ENCODE measurements at places on chromosomes 7 and 10. TPM values are rescaled to one million over a fixed set of nuclear protein-coding genes. Genes with fewer than 3 reads are reported as not detected.

DNA sequence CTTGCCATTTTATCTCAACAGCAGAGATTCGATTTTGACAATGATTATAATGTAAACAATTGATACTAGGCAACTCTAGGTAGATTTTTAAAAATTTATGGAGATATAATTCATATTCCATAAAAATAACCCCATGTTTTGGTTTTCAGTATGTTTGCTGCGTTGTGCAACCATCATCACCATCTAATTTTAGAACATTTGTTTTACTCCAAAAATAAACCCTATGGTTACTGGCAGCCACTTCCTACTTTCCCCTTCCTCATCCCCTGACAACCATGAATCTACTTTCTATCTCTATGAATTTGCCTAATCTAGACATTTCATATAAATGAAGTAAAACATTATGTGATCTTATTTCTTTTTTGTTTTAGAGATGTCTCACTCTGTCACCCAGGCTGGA, 401.9 kb downstream of the THSD7A start:
- no peak for DNase-seq

DNA sequence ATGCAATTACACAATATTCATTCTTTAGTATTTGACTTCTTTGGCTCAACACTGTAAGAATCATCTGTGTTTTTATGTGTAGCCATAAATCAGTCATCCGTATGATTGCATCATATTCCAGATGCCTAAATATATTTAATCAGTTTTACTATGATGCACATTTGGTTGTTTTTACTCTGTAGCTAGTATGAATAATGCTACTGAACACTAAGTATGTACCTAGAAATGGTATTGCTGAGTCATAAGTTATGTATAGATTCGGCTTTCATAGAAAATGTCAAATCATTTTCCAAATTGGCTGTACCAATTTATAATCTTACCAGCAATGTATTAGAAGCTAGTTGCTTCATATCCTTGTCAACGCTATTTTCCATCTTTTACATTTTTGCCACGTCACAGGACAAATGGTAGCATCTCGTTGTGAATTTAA, 197.3 kb upstream of the PLXNA4 start:
- DNase-seq = no peak

GRCh38 chr7:22725585-22725984, 1.4 kb upstream of the IL6 start:
- DNase-seq = no peak

The VWC2 gene
- not detected for total RNA-seq

The FGFR2 gene
- 0.20 TPM for total RNA-seq

The NOS3 gene
- total RNA-seq = 67.0 TPM

DNA sequence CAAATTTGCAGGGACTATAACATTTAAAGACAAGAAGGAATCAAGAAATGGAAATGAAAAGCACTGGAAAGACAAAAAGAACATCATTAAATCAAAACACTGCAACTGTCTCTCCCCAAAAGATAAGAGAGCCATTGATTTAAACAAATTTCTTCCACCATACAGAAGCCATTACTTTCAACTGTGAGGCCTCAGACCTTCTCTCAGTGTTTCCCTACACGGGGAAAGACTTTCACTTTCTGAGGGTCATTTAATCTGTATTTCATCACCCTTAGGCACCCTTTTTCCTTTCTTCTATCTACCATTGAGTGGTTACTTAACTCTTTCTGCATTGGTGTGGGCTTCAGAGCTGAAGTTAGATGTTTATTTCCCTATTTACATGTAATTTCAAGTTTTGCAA, 47.5 kb downstream of the CCDC172 start:
- DNase-seq = no peak

DNA sequence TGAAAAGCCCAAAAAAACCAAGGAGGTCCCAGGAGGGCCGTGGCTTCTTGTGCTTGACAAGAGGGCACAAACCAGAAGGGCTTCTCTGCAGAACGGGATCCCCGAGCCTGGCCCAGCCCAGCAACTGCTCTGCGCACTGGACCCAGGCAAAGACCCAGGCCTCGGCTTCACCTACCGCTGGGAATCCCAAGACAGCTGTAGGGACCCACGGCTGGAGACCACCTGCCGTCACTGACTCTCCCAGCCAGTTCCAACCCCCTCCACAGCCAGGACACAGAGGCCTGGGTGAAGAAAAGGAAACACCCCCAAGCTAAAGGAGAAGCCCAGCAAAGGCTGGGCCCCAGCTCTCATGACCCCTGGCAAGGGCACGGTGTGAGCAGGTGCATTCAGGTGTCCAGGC, 24.3 kb downstream of the PDGFA start:
- DNase-seq = no peak

The KNDC1 gene
- total RNA-seq = not detected
